Thoracic aorta (tissue), 2 donors: ENCODE measurements at places on chromosomes 13 and 19.

- H3K27ac ChIP-seq: no peak overlapping the region
- no peaks in the 10 kb centered on the region for H3K4me1 ChIP-seq
- H3K27me3 ChIP-seq: no peaks in the 10 kb centered on the region
- no peaks in the 10 kb centered on the region for H3K36me3 ChIP-seq
- no peak overlapping the region for H3K4me3 ChIP-seq
- DNase-seq: no peak
Measured at GRCh38 chr13:73607489-73608156, 526.6 kb downstream of the KLF12 start.

DNA sequence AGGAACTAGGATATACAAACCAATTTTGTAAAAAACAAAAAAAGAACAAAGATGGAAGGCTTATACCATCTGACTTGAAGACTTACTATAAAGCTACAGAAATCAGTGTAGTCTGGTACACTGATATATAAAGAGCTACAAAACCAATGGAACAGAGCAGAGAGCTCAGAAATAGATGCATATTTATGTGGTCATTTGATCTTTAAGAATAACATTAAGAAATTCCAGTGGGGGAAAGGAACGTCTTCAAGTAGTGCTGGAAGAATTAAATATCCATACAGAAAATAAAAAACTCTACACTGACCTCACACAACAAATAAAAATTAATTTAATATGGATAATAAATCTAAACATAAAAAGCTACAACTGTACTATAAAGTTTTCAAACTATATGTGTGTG is 317.0 kb downstream of the ENOX1 start:
- no peaks in the 10 kb centered on the region for H3K27me3 ChIP-seq
- no peak overlapping the region for H3K27ac ChIP-seq
- DNase-seq: no peak
- H3K4me1 ChIP-seq: peaks cover 17% of the 10 kb centered on the region

- peak overlapping the region; percentile 99 for H3K4me3 ChIP-seq
- H3K27me3 ChIP-seq: no peaks in the 10 kb centered on the region
- H3K4me1 ChIP-seq: peaks cover 50% of the 10 kb centered on the region
- peak overlapping the region; percentile 99 for H3K27ac ChIP-seq
- DNase-seq: no peak
Measured at GRCh38 chr19:42253245-42254088, 1.5 kb downstream of the ERF start.

- DNase-seq: no peak
- no peaks in the 10 kb centered on the region for H3K27me3 ChIP-seq
- H3K36me3 ChIP-seq: no peaks in the 10 kb centered on the region
Measured at GRCh38 chr13:33381906-33382305, 96.4 kb upstream of the STARD13 start.

GRCh38 chr19:3154957-3155736 is 19.3 kb downstream of the GNA15 start:
- no peaks in the 10 kb centered on the region for H3K36me3 ChIP-seq
- H3K27me3 ChIP-seq: no peaks in the 10 kb centered on the region
- DNase-seq: peak; percentile 85

GRCh38 chr13:46773541-46773940 is 23.4 kb downstream of the ESD start:
- peaks cover 36% of the 10 kb centered on the region for H3K4me1 ChIP-seq
- H3K27me3 ChIP-seq: no peaks in the 10 kb centered on the region
- peak overlapping the region; percentile 82 for H3K27ac ChIP-seq
- DNase-seq: no peak

DNA sequence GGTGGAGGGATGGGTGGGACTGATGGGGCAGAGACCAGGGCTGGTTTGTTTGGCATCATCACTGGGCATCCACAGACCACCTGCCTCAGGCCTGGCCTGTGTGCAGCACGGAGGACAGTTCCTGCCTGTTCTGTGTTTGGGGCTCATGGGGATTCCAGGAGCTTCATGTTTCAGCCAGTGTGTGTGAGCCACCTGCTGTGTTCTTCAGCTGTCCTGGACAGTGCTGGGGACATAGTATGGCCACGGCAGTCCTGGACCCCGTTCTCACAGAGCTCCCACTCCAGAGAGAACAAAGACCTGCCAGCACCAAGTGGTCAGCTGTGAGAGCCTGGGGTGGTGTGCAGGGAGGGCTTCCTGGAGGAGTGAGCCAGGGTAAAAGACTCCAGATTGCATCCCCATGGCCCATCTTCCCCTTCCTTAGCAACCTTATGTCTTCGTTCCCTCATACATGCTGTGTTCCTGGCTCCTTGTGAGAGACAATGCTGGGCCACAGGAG is 2.0 kb upstream of the CCDC97 start:
- no peaks in the 10 kb centered on the region for H3K27me3 ChIP-seq
- H3K36me3 ChIP-seq: peaks cover 41% of the 10 kb centered on the region
- peak overlapping the region; percentile 59 for H3K27ac ChIP-seq
- H3K4me1 ChIP-seq: peaks cover 21% of the 10 kb centered on the region

DNA sequence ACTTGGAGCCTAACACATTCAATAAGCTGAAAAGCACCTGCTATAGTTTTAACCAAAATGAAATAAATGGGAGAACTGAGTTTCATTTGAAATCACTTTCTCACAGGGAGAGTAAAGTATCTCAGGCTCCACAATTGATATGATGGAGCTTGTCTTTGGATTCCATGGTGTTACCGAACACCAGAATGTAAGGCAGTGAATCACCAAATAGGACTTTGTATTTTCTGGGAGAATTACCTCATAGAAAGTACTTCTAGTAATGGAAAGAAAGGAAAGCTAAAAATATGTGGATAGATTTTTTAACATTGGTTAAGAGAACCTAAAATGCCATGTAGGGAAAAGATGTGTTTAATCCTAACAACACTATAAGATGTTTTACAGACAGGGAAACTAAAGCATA is 123.6 kb downstream of the NALCN start:
- DNase-seq: no peak
- no peak overlapping the region for H3K4me3 ChIP-seq
- H3K4me1 ChIP-seq: no peaks in the 10 kb centered on the region
- H3K27me3 ChIP-seq: no peaks in the 10 kb centered on the region
- H3K27ac ChIP-seq: no peak overlapping the region

DNA sequence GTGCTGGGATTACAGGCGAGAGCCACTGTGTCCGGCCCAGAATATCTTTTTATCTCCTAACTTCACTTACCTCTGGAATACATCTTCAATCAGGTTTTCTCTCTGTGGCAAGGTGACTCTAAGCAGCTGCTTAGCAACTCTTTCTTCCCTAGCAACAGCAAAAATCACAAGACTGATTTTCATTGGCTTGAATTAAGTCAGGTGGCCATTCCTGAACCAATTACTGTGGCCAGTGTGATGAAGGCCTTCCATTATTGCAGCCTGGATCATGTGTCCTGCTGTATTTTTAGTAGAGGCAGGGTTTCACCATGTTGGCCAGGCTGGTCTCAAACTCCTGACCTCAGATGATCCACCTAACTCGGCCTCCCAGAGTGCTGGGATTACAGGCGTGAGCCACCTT is 9.0 kb upstream of the LTBP4 start:
- no peak for DNase-seq
- no peaks in the 10 kb centered on the region for H3K27me3 ChIP-seq
- no peak overlapping the region for H3K27ac ChIP-seq
- H3K36me3 ChIP-seq: peaks cover 3% of the 10 kb centered on the region

- H3K4me3 ChIP-seq: peak overlapping the region; percentile 66
- H3K27me3 ChIP-seq: no peaks in the 10 kb centered on the region
- DNase-seq: peak; percentile 71
- peaks cover 3% of the 10 kb centered on the region for H3K4me1 ChIP-seq
- peak overlapping the region; percentile 53 for H3K27ac ChIP-seq
Measured at GRCh38 chr19:38004521-38005223, 97.7 kb downstream of the SIPA1L3 start.

DNA sequence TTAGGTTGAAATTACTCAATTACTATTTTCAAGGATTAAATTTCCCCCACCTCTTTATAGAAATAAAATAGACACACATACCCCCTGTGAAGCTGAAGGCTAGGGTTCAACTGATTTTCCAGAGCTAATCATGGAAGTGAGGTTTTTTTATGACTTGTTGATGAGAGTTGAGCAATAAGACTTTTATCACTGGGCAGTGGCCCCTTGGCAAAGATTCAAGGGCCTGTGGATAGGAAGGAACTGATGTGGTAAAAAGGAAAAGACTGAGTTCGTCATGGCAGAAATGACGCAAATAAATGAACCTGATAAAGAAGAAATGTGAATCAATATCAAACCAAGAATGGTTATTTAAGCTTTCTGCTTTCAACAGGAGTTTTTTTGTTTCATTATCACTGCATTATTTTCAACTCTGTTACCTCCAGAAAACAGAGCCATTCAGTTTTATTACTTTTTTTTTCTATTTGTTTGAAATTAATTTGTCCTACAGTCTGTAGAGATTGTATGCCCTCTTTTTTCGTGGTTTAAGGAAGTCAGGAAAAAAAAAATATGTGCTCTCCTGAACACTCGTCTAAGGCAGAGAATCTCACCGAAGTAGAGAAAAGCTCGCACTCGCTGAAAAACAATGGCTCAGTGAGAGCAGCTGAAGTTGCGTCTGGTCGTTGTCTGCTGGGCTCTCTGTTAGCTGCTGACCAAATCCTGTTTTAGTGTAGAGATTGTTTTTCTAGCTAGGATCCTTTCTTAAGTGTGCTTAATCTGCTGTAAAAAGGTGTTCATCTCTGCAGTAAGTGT is 38.9 kb downstream of the STOML3 start:
- H3K27me3 ChIP-seq: no peaks in the 10 kb centered on the region
- no peak overlapping the region for H3K27ac ChIP-seq
- no peaks in the 10 kb centered on the region for H3K4me1 ChIP-seq
- no peak overlapping the region for H3K4me3 ChIP-seq
- no peaks in the 10 kb centered on the region for H3K36me3 ChIP-seq

GRCh38 chr19:4144666-4145249 is 8.7 kb upstream of the CREB3L3 start:
- H3K4me1 ChIP-seq: peaks cover 8% of the 10 kb centered on the region
- DNase-seq: no peak
- no peaks in the 10 kb centered on the region for H3K27me3 ChIP-seq
- no peak overlapping the region for H3K27ac ChIP-seq

DNA sequence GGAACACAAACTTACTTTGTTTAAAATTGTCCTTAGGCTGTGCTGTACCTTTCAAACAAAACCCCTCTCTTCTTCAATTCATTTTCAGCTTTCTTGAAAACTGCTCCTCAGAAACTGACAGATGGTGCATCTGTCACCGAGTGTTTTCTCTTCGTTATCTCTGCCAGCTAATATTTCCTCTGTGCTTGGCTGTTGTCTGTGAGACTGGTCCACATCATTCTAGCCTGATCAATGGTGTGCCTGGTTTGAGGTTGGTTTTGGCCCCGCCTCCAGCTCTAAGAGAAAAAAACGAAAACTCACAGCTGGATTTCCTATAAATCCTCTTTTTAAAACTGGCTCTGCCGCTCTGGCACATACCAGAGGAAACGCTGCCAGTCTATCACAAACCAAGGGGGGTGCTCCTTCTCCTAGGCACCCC is 79.7 kb downstream of the STARD13 start:
- no peaks in the 10 kb centered on the region for H3K36me3 ChIP-seq
- peaks cover 53% of the 10 kb centered on the region for H3K4me1 ChIP-seq
- peak overlapping the region; percentile 77 for H3K4me3 ChIP-seq

GRCh38 chr19:4660993-4661392 is 9.1 kb downstream of the MYDGF start:
- H3K27ac ChIP-seq: no peak overlapping the region
- H3K27me3 ChIP-seq: no peaks in the 10 kb centered on the region
- peaks cover 62% of the 10 kb centered on the region for H3K36me3 ChIP-seq
- no peaks in the 10 kb centered on the region for H3K4me1 ChIP-seq

- no peak overlapping the region for H3K4me3 ChIP-seq
- H3K36me3 ChIP-seq: no peaks in the 10 kb centered on the region
- H3K27me3 ChIP-seq: no peaks in the 10 kb centered on the region
- no peaks in the 10 kb centered on the region for H3K4me1 ChIP-seq
- DNase-seq: no peak
Measured at GRCh38 chr19:54696766-54697165, 27.5 kb upstream of the KIR3DL3 start.

- no peak for DNase-seq
- no peaks in the 10 kb centered on the region for H3K27me3 ChIP-seq
- H3K36me3 ChIP-seq: no peaks in the 10 kb centered on the region
- no peaks in the 10 kb centered on the region for H3K4me1 ChIP-seq
- no peak overlapping the region for H3K27ac ChIP-seq
Measured at GRCh38 chr13:80605011-80605410, 264.1 kb upstream of the SPRY2 start.

DNA sequence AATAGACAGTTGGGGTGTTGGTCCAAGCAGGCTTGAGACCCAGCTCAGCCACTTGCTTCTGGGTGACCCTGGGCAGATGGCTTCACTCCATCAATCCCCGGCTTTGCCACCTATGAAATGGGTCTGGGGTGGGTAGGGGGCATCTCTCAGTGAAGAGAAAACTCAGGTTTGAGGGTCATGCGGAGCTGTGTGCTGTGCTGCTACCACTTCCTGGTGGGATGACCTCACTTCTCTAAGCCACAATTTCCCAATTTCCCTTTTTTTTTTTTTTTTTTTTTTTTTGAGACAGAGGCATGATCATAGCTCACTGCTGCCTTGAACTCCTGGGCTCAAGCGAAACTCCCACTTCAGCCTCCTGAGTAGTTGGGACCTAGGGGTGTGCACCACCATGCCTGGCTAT is 4.6 kb upstream of the PLAUR start:
- H3K4me3 ChIP-seq: no peak overlapping the region
- H3K27ac ChIP-seq: no peak overlapping the region
- no peak for DNase-seq
- peaks cover 11% of the 10 kb centered on the region for H3K4me1 ChIP-seq

DNA sequence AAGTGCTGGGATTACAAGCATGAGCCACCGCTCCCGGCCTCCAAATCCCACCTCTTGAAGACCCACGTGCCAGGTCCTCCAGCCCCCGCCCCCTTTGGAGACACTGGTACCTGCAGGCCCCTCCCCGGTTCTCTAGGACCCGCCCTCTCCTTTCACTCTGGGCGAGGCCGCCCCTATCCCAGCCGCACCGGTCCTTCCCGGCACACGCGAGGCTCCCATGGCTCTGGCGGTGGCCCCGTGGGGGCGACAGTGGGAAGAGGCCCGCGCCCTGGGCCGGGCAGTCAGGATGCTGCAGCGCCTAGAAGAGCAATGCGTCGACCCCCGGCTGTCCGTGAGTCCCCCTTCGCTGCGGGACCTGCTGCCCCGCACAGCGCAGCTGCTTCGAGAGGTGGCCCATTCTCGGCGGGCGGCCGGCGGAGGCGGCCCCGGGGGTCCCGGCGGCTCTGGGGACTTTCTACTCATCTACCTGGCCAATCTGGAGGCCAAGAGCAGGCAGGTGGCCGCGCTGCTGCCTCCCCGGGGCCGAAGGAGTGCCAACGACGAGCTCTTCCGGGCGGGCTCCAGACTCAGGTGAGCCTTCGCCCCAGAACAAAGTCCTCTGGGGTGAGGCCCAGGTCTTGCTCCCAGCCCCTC is at the start of gene CBLC:
CBLC (plus strand) TSS at position 176 of the 633 bp plus-strand sequence; CDS start at position 218, 42 bp downstream.
- H3K4me3 ChIP-seq: no peak within 1 kb of the TSS
- H3K36me3 ChIP-seq: no peaks in the 10 kb centered on the region
- H3K27me3 ChIP-seq: no peaks in the 10 kb centered on the region
- H3K27ac ChIP-seq: no peak within 1 kb of the TSS
- H3K4me1 ChIP-seq: no peaks in the 10 kb centered on the region
